ENCODE measurements at places on chromosomes 16 and 17. TPM values are rescaled to one million over a fixed set of nuclear protein-coding genes. Genes with fewer than 3 reads are reported as not detected.

- no peak for DNase-seq
Observed at GRCh38 chr17:39165178-39165840, 652 bp downstream of the ARL5C start.

SYNGR3 gene
- total RNA-seq: 0.81 TPM

GRCh38 chr16:87372305-87372704 lies 11.3 kb downstream of the FBXO31 start:
- no peak for DNase-seq

DNA sequence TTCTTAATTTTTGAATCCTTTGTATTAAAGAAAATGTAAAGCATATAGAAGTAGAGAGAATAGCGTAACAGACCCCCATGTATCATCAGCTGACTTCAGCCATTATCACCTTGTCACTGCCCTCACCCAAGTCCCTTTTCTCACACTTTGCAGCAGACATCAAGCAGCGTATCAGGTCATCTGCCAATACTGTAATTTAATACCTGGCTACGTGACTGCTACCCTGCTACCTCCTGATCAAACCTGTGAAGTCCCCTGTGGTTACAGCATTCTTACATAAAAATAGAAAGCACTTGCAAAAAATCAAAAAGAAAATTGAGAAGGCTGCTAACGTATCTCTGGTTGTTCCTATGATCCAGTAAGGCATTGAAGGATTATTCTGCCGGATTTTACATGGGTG lies 96.4 kb downstream of the PLCG2 start:
- no peak for DNase-seq

ESRP2 gene
- 0.66 TPM for total RNA-seq

TEX19 gene
- not detected for total RNA-seq

SMPD3 gene
- total RNA-seq: not detected
